ENCODE measurements at places on chromosomes 3 and 15. TPM values are rescaled to one million over a fixed set of nuclear protein-coding genes. Genes with fewer than 3 reads are reported as not detected.

The IL16 gene
- under 0.01 TPM for total RNA-seq

The CCR3 gene
- not detected for total RNA-seq

The CDHR4 gene
- total RNA-seq = not detected

The LSAMP gene
- total RNA-seq = 5.7 TPM

The TPM1 gene
- 2,698 TPM for total RNA-seq

The MOBP gene
- not detected for total RNA-seq

The PLA2G4D gene
- not detected for total RNA-seq

The CYP1A2 gene
- not detected for total RNA-seq

Data from smooth muscle cell of the umbilical artery (primary cell).